Caco-2 (cell line): ENCODE measurements at places on chromosomes 3 and 15. TPM values are rescaled to one million over a fixed set of nuclear protein-coding genes. Genes with fewer than 3 reads are reported as not detected.

GRCh38 chr15:63894662-63894949, 60.9 kb upstream of the HERC1 start:
- H3K27me3 ChIP-seq: no peaks in the 10 kb centered on the region
- no peaks in the 10 kb centered on the region for H3K36me3 ChIP-seq
- H3K27ac ChIP-seq: no peak overlapping the region
- DNase-seq: no peak
- no peak overlapping the region for H3K4me3 ChIP-seq
- peaks cover 10% of the 10 kb centered on the region for H3K4me1 ChIP-seq

DNA sequence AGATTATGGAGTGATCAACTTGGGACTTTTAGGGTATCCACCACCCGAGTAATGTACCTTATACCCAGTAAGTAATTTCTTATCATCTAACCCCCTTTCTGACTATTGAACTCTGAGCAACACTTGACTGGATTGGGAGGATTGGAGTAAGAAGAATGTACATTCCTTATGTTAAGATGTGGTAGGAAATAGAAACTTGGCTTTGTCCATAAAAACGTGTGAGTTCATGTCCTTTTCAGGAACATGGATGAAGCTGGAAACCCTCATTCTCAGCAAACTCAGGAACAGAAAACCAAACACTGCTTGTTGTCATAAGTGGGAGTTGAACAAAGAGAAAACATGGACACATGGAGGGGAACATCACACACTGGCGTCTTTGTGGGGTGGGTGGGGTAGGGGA, 112.3 kb downstream of the PTPRG start:
- no peak for DNase-seq
- H3K36me3 ChIP-seq: no peaks in the 10 kb centered on the region
- peaks cover 9% of the 10 kb centered on the region; the same call in 1 of the 2 replicates for H3K4me1 ChIP-seq
- H3K27me3 ChIP-seq: no peaks in the 10 kb centered on the region

GRCh38 chr3:122374034-122374433, 9.0 kb downstream of the MIX23 start:
- 0 out of 2 replicates have a peak, but pooled peaks cover 2% of the 10 kb centered on the region for H3K36me3 ChIP-seq
- H3K27ac ChIP-seq: no peak overlapping the region
- no peak for DNase-seq
- H3K4me1 ChIP-seq: peaks cover 6% of the 10 kb centered on the region; the same call in 1 of the 2 replicates
- no peak overlapping the region for H3K4me3 ChIP-seq

DNA sequence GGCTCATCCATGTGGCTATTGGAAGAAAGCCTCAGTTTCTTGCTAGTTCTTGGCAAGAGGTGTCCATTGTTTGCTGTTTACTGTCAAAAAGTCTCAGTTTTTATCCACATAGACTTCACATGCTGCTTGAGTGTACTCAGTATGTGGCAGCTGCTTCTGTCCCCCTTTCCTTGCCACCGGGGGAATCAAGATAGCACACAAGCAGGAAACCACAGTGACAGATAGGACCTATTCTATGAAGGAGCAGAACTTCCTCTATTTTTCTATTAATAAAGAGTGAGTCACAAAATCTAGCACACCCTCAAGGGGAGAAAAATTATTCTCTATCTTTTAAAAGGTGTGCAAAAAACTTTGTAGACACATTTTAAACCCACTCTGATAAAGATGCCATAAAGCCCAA, 121.4 kb upstream of the GMNC start:
- no peaks in the 10 kb centered on the region for H3K36me3 ChIP-seq
- H3K4me3 ChIP-seq: no peak overlapping the region
- no peak for DNase-seq
- H3K4me1 ChIP-seq: no peaks in the 10 kb centered on the region
- no peak overlapping the region for H3K27ac ChIP-seq

DNA sequence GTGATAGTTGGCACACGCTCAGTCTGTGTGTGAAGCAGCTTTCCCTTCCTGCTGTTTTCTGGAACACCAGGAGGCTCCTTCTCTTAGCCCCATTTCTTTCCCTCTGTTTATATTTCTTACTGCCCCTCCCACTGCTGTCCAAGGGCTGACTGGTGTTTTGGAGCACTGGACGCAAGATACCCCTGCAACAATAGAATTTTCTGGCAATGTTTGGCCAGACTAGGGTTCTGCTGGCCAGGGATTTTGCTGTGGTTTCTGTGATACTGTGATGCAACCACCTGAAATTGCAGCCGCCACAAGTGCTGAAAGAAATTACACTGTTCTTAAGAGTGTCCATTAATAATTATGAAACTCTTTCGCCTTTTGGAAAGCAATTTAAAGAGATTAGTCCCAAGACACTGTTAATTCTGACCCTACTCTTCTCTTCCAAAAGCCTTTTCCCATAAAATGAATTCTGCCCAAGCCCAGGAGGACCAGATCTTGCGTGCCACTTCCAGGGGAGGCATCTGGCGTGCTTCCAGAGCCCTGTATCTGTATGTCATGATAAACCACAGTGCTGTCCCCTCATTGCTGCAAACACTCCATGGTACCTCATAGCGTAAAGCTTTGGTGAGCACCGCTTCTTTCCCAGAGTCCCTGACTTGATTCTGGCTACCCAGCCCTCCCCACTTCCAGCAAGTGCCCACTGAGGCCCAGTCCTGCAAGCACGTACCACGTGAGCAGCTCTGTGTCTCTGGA, 159.4 kb upstream of the CHRM5 start:
- H3K36me3 ChIP-seq: no peaks in the 10 kb centered on the region
- H3K27ac ChIP-seq: no peak overlapping the region
- H3K4me3 ChIP-seq: no peak overlapping the region
- no peaks in the 10 kb centered on the region for H3K27me3 ChIP-seq
- H3K4me1 ChIP-seq: no peaks in the 10 kb centered on the region

The B3GNT5 gene
- total RNA-seq: 9.4 and 10.9 TPM in 2 replicates

The SEMA3F gene
- total RNA-seq: 11.3 and 16.5 TPM in 2 replicates

The EPHB3 gene
- 5.6 and 6.9 TPM in 2 replicates for total RNA-seq

The NR2E3 gene
- not detected in 2 replicates for total RNA-seq
